ENCODE measurements at places on chromosomes 16 and 17. TPM values are rescaled to one million over a fixed set of nuclear protein-coding genes. Genes with fewer than 3 reads are reported as not detected.
A peak's percentile ranks its signal among the peaks of the same experiment; 100 is the strongest.

DNA sequence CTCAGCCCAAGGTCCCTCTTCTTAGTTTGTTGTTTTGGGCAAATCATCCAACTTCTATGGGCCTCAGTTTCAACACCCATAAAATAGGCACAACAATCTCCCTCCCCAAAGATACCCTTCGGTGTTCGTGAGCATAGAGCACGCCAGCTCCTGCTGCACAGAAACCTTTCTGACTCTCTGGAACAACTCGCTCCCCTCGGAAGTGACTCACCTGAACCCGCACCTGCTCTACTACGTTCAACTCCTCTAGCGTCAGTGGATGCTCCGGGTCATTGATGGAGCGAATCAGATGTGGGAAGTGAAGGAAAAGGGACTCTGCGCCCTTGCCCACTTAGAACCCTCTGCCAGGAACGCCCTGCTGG is 445 bp downstream of the CIAO2B start:
- H3K27ac ChIP-seq = peak overlapping the region; percentile 98
- peak overlapping the region; percentile 98 for H3K4me3 ChIP-seq
- H3K4me1 ChIP-seq = peaks cover 9% of the 10 kb centered on the region
- peak; percentile 35 for DNase-seq
- H3K27me3 ChIP-seq = no peaks in the 10 kb centered on the region

- no peak for DNase-seq
- H3K4me3 ChIP-seq = no peak overlapping the region
- H3K4me1 ChIP-seq = no peaks in the 10 kb centered on the region
- peaks cover 61% of the 10 kb centered on the region for H3K36me3 ChIP-seq
- H3K27ac ChIP-seq = no peak overlapping the region
- no peaks in the 10 kb centered on the region for H3K27me3 ChIP-seq
These were observed 8.1 kb downstream of the RSL1D1 start for GRCh38 chr16:11843206-11843605.

DNA sequence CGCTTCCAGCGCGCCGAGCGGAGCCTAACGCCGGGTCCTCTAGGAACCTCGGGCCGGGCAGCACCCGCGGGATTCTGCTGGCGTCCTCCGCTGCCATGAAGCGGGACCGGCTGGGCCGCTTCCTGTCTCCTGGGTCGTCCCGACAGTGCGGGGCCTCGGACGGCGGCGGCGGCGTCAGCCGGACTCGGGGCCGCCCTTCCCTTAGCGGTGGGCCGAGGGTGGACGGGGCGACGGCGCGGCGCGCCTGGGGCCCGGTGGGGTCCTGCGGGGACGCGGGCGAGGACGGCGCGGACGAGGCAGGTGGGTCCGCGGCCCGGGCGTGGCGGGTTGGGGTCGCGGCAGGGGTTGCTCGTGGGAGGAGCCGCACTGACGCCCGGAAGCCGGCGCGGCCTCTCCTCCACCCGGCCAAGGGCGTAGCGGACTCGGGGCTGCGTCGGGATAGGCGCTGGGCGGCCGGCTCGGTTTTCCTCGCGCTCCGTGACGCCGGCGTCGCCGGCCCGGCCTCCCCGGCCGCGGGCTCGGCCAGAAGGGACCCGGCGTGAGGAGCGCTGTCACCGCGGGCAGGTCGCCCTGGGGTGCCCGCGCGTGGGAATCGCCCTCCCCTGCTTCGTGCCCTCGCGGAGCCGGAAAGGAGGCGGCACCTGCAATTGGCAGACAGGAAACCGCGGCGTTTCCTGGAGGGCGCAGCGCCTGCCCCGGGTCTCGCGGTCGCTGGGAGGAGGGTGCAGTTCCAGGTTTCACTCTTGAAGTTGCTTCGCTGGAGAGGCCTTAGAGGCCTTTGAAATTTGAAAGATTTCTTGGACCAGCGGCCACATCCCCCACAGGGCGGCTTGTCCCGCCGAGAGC is 432 bp downstream of the ZNF276 start:
- no peaks in the 10 kb centered on the region for H3K27me3 ChIP-seq
- peak overlapping the region; percentile 94 for H3K4me3 ChIP-seq
- peak overlapping the region; percentile 75 for H3K27ac ChIP-seq
- H3K36me3 ChIP-seq = peaks cover 23% of the 10 kb centered on the region
- H3K4me1 ChIP-seq = peaks cover 17% of the 10 kb centered on the region

Gene GP1BA
- not detected for total RNA-seq

Measured in IMR-90 (cell line).